ENCODE measurements at places on chromosomes 13 and 19.

DNA sequence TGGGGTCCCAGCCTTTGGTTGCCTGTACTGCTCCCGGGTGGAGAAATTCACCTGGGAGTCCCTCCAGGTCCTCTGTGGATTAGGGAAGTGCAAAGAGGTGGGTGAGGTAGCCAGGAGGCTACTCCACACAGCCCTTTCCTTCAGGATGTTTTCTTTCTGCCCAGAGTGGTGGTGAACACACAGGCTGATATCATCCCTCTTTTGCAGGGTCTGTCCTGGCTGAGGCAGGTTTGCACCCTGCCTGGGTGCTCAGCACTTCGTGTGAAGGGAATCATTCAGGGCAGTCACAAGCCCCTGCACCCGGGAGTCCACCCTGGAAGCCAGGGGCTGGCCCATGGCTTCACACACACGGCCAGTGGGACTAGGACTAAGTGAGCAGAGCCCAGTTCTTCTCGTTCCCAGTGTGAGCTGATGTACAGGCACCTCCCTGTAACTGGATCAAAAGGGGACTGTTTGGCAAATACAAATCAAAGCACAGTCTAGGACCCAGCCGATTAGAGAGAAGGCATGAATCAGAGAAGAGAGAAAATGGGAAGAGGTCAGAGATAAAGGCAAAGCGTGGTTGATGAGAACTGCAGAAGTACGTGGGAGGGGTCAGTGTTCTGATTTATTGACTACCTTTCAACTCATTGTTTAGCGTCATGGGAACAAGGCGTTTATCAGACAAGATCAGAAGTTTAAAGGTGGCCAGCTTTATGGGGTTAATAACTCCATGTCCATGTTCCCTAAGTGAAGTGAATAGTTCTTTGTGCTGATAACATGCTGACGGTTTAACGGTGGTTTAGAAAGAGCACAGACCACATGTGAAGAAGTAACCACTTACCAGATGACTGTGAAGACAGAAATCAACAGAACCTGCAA is 30.4 kb upstream of the SPATA13 start:
- no peak for DNase-seq

GRCh38 chr19:29943615-29944014 is 1.6 kb downstream of the URI1 start:
- no peak for DNase-seq

GRCh38 chr13:72246396-72246795 is 379.4 kb upstream of the DACH1 start:
- no peak for DNase-seq

DNA sequence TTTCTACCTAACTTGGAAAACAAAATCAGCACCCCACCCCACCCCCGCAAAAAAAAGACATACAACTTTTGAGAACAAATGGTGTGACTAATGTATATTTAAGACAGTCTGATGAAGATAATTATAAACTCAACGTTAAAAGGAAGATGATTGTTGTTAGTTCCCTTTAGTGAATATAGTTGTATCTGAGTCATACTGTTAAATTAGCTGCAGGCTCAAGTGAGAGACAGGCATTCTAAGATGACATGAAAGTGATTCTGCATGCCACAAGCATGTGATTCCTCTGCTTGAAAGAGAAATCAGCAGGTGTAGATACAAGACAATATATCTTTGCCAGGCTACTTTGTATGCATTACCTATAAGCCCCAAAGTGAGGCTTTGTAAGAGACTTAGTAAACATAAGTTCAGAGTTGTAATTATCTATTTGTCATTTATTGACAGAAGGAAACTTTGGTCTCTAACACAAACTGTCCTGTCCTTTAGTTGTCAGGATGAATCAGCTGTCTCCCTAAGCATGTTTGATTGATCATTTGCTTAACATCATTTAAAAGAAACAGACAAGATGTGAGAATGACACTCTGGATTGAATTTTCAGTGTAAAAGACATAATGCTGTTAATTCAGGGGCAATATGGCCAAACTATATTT is 319.4 kb upstream of the HTR2A start:
- no peak for DNase-seq

GRCh38 chr19:6062274-6062673 is 48.0 kb downstream of the RFX2 start:
- peak; percentile 42 for DNase-seq

DNA sequence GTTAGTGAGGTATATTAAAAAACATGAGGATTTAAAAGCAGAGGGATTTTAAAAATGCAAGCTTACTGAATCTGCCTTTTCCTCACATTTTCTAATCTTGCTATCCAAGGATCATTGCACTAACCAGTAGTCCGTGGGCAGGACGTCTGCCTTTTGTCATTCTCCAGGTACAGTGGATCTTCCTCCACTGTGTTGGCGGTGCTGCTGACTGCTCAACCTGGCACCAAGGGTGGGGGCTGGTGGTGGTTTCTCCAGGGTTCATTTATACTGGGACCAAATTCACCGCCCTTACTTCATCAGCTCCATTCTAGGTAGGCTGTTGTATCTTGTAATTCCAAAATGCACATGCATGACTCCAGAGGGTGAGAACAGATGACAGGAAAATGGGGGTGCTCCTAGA is 169.3 kb downstream of the STK24 start:
- DNase-seq, result no peak

DNA sequence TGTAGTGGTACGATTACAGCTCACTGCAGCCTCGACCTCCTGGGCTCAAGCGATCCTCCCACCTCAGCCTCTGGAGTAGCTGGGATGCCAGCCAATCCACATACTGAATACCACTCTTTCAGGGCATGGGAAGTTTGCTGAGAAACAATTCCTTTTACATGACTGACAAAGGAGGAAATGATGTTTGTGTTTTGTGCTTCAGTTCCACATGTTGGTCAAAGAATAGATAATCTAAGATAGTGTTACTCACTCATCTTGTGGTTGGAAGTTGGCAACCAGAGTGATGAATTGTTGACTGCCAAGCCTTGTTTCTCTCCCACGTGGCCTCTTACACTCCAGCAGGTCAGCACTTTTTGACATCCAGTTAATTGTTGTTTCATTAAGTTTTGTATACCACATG is 7.6 kb downstream of the MBD3L2B start:
- DNase-seq, result no peak

DNA sequence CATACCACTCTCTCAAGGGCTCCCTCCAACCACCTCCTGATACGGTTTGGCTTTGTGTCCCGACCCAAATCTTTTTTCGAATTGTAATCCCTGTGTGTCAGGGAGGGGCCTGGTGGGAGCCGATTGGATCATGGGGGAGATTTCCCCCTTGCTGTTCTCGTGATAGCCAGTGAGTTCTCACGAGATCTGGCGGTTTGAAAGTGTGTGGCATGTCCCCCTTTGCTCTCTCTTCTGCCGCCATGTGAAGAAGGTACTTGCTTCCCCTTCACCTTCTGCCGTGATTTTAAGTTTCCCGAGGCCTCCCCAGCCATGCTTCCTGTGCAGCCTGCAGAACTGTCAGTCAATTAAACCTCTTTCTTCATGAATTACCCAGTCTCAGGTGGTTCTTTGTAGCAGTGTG is 34.7 kb upstream of the SLC15A1 start:
- DNase-seq, result no peak

- no peak for DNase-seq
Measured at GRCh38 chr13:74217811-74218210, 83.6 kb upstream of the KLF12 start.

DNA sequence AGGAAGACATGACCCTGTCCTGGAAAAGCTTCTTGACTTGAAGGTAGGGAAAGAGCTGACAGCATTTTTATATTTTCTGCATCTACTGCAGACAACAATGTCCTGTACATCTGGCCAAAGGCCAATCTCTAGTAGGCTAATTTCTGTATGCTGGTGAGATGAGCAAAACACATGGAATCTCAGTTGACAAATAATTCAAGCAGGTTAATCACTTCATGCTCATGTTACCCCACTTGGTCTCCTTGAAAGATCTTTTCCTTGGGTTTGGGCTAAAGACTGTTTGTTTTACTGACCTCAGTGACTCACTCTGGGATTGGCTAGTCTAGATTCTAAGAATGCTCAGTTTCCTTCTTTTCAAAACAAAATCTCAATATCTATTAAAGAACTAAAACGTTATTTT is 298.8 kb downstream of the LMO7 start:
- no peak for DNase-seq

DNA sequence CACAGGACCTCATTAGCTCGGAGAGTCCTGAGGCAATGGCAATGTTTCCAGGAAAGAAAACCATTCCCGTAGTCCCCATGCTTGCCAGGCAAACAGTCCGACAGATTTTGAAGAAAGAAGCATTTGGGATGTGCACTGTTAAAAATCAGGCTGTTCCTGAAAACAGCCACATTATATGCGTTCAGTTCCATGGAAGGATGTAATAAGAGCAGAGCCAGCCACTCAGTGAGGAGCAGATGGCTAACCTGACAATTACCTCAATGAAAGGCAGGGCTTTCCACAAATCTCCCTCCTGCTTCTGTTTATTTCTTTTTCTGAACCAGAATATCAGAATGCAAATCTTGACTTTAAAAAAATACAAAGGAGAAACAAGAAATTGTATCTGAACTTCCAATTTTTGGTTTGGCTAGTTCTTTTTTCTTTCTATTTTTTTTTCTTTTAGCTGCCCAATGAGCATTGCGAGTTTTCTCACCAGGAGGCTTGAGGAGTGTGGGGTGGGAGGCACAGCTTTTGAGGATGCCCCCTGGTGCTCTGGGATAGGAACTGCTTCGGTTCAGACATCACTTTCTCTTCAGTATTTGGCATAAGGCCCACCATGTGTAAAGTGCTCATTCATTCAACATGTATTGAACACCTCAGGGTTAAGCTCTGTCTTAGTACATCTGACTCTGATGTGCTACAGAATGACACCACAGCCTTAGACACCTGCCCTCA is 124.2 kb downstream of the TBC1D4 start:
- peak; percentile 55 for DNase-seq

- peak; percentile 10 for DNase-seq
Measured at GRCh38 chr13:30870049-30870884, 35.8 kb upstream of the MEDAG start.

- DNase-seq, result no peak
Measured at GRCh38 chr19:38649305-38650171, 2.1 kb downstream of the ACTN4 start.

DNA sequence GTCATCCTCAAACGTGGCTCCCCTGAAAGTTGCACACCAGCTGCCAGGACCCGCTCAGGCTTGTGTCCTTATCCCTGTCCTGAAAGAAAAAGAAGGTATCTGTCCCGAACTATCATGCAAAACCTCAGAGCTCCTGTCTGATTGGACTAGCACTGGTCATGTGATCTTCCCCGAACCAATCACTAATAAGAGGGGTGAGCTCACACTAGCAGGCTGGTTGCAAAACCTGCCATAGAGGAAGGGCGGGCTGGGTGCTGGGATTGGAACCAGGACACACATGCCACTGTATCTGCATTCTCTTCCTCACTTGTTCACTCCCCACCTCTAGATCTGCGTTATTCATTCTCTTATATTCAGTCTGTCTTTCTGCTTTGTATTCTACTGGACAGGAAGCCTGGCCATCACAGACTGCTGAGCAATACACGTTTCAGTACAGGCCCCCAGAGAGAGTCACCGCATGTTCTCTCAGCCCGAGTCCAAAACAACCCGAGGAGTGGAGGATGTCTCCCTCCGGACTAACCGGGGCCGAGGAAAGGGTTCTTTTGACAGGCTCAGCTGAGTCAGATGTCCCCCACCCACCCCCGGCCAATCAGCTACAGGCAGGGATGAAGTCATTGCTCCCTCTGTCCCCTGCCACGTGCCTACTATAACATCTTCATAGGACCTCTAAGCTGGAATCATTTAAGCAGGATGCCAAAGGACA is 97.7 kb downstream of the SIPA1L3 start:
- peak; percentile 67 for DNase-seq

GRCh38 chr13:71828564-71828963 is 38.4 kb downstream of the DACH1 start:
- DNase-seq, result no peak

GRCh38 chr13:76836311-76836710 is 49.9 kb downstream of the KCTD12 start:
- no peak for DNase-seq

DNA sequence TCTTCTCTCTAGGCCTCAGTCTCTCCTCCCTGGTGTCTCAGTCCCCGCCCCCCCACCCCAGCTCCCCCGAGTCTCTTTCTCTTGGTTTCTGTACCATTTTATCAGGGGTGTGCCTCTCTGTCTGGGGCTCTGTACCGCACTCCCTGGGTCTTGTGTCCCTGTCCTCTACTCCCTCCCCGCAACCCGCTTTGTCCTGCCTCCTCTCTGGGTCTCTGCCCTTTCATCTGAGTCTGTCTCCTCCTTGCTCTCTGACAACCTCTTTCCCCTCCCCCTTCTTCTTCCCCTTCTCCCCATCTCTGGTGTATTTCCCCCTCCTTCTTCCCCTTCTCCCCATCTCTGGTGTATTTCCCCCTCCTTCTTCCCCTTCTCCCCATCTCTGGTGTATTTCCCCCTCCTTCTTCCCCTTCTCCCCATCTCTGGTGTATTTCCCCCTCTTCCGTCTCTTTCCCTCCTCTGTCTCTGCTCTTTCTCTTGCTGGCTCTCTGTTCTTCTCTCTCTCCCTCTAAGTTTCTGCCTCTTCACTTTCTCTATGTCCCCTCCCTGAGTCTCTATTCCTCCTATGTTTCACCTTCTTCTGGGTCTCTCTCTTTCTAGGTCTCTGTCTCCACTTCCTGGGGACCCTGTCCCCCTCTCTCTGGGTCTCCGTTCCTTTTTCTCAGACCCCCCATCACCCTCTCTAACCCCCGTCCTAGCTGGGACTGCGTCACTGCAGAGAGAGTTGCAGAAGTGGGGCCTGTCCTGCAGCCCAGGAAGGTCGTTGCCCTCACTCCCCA is 2.2 kb upstream of the KCNC3 start:
- no peak for DNase-seq

DNA sequence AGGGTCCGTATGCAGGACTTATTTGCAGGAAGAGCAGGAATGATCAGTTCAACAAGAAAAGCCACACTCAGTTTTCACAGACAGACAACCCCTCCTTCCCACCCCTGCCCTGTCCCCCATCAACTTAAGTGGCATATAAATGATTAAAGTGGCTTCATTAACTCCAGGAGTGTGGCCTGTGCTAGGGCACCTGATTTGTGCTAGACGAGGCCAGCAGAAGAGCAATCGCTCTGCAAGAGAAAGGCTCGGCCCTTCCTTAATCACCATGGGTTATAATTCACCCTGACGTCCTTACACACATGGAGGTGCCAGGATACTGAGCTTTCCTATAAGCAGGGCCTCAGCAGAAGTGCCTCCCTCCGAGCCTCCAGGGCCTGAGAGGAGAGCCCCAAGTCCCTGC is 14.6 kb downstream of the C19orf12 start:
- no peak for DNase-seq

GRCh38 chr13:38713046-38713445 is 26.2 kb downstream of the FREM2 start:
- no peak for DNase-seq

- no peak for DNase-seq
Measured at GRCh38 chr13:45464141-45464686, 525 bp upstream of the COG3 start.

GRCh38 chr13:73767747-73768315 is 366.4 kb downstream of the KLF12 start:
- peak; percentile 41 for DNase-seq

GRCh38 chr13:30338331-30338851 is 31.0 kb upstream of the KATNAL1 start:
- no peak for DNase-seq

- DNase-seq, result no peak
Measured at GRCh38 chr19:850221-850978, 1.7 kb upstream of the ELANE start.

All from CD4-positive, alpha-beta T cell treated with Interleukin-4 for 1 hour (primary cell).